Stomach (tissue), 19 donors: ENCODE measurements at places on chromosomes 7 and 10.

DNA sequence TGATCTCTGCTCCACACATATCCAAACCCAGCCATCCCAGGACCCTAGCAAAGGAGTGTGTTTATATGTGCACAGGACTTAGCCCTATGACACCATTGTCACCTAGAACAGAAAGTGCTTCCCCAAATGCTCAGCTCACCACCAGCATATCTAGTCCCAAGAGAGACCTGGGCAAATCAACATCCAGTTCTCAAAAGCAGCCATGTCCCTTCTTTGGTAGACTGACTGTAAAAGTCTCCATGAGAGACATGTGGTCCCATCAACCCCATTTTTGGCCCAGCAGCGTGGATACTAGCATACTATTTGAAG lies 20.9 kb upstream of the ARHGAP22 start:
- no peak overlapping the region for H3K4me3 ChIP-seq
- no peak overlapping the region for H3K27ac ChIP-seq
- no peaks in the 10 kb centered on the region for H3K36me3 ChIP-seq
- H3K4me1 ChIP-seq = no peaks in the 10 kb centered on the region

DNA sequence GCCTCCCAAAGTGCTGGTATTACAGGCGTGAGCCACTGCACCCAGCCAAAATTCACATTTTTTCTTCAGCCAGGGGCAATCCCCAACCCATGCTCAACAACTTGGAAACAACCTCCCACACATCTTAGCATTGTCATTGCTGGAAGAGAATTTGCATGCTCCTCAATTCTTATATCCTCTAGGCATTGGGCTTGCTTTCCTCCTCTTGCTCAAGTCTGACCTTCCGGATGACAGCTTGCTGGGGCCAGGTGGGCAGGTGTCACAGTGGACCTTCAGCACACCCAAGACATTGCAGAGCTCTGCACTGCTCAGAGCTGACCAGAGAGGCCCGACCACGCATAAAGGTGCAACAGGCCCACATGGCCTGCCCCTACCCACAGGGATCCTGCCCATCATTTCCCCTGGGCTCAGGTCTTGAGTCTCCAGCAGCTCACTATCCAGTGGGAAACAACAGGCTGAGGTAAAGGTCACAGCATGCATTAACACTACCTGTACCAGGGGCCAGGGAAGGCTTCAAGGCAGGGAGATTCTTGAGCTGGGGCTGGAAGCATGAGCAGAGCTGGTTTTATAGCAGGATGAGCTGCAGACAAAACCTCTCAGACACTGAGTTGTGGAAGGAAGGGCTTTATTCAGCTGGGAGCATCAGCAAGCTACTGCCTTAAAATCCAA lies 6.8 kb upstream of the GPR15LG start:
- H3K36me3 ChIP-seq = no peaks in the 10 kb centered on the region
- peaks cover 40% of the 10 kb centered on the region for H3K27me3 ChIP-seq
- no peaks in the 10 kb centered on the region for H3K4me1 ChIP-seq
- H3K27ac ChIP-seq = no peak overlapping the region

- no peaks in the 10 kb centered on the region for H3K27me3 ChIP-seq
- H3K4me3 ChIP-seq = no peak overlapping the region
- no peaks in the 10 kb centered on the region for H3K36me3 ChIP-seq
- DNase-seq = no peak
Measured at GRCh38 chr10:126458466-126458865, 70.2 kb upstream of the ADAM12 start.

DNA sequence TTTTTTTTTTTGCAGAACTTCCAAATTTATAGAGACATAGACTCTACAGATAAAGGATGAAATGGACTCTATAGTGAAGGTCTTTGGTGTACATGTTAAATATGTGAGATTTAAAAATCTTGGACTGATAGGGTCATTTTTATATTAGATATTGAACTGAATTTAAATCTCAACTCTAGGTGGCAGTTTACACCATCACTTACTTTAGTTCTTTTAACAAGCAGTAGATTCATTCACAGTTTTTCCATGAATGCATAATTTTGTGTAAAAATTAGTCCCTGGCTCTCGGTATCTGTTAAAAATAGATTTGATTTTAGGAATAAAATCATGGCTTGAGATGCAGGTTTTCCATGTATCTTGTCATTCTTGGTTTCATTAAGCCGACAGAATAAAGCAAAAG lies 31.1 kb upstream of the SNX13 start:
- no peak overlapping the region for H3K4me3 ChIP-seq
- H3K27ac ChIP-seq = no peak overlapping the region
- no peaks in the 10 kb centered on the region for H3K36me3 ChIP-seq
- peak; percentile 19 for DNase-seq

DNA sequence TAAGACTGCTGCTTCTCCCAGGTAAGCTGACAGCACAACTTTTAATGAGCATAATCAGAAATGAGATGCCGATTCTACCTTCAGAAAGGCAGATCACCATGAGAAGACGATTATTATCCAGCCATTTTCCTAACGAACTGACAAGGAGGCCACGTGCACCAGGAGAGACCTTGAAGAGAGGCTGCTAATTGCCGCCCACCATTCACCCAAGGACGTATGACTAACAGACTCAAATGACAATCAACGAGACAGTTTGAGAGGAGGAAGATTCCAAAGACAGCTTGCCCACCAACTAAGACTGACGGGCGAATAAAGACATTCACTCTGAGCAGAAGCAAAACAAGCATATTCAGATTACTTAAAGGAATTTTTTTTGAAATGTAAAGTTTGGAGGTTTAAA lies 301.9 kb upstream of the TAC1 start:
- no peaks in the 10 kb centered on the region for H3K36me3 ChIP-seq
- no peak overlapping the region for H3K27ac ChIP-seq
- no peaks in the 10 kb centered on the region for H3K27me3 ChIP-seq

DNA sequence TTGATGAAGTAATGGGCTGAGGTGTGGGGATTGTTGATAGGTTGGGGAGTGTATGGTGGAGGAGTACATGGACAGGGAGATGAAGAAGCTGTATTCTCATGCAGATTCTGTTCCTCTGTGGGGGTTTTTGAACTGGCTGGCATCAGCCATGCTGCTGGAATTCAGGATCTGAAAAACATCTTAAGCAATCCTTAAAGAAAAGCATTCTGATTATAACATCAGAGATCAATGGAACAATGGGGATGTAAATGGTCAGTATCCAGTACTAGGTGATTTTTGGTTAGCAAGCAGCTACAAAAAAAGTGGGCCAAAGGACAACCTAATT lies 247.5 kb upstream of the GALNT17 start:
- DNase-seq = no peak
- H3K4me1 ChIP-seq = no peaks in the 10 kb centered on the region
- no peaks in the 10 kb centered on the region for H3K27me3 ChIP-seq
- no peak overlapping the region for H3K27ac ChIP-seq

DNA sequence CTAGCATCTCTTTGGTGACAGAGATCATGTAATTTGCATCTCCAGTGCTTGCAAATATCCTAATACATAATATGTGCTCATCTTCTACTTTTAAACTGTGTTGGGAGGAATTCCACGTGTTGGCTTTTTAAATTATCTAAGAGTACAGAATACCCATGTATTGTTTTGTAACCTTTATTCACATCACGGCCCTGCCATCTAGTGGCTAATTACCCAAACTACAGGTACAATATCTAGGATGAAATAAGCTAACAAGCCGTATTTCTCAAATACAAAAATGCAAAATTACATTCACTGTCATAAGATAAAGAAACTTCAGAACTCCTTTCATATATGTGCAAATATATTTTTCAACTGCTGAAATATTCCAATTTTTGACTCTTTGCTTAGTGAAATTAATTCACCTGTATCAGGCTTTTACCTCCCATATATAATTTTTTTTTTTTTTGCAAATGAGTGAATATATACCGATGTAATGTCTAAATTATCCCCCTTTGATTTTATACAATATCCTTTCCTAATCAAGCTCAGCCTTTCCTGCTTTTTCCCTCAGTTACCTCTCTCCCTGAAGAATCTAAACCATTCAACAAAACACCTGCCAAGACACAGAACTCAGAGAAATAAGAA lies 30.3 kb upstream of the LSM8 start:
- DNase-seq = peak; percentile 41
- H3K27me3 ChIP-seq = no peaks in the 10 kb centered on the region
- H3K4me1 ChIP-seq = no peaks in the 10 kb centered on the region
- no peaks in the 10 kb centered on the region for H3K36me3 ChIP-seq
- H3K27ac ChIP-seq = no peak overlapping the region

DNA sequence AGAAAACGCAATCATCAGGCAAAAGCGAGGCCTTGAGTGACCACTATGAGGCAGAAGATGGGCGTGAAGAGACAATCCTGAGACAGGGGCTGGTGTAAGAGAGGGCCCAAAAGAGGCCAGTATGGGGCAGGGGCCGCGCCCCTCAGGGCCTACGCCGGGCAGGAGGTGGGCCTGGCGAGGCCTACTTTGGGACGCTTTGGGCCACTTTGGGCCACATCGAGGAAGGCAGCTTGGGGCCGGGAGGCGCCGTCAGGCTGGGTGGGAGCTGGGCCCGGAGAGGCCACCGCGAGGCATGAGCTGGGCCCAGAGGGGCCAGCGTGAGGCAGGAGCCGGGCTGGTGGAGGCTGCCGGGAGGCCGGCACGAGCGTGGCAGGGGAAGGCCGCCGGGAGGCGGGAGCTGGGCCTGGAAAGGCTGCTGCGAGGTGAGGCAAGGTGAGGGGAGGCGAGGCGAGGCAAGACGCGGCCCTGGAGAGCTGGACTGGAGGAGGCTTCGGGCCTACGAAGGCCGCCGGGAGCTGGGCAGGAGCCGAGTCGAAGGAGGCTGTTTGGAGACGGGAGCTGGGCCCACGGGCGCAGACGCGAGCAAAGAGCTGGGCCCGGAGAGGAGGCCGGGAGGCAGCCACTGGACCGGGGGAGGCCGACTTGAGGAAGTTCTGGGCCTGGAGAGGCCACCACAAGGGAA lies 171.3 kb downstream of the TPST1 start:
- no peaks in the 10 kb centered on the region for H3K4me1 ChIP-seq
- no peaks in the 10 kb centered on the region for H3K27me3 ChIP-seq
- H3K27ac ChIP-seq = no peak overlapping the region
- H3K36me3 ChIP-seq = peaks cover 38% of the 10 kb centered on the region
- no peak overlapping the region for H3K4me3 ChIP-seq

GRCh38 chr7:8205031-8205387 lies 57.0 kb downstream of the ICA1 start:
- no peaks in the 10 kb centered on the region for H3K27me3 ChIP-seq
- H3K36me3 ChIP-seq = no peaks in the 10 kb centered on the region
- no peak for DNase-seq

DNA sequence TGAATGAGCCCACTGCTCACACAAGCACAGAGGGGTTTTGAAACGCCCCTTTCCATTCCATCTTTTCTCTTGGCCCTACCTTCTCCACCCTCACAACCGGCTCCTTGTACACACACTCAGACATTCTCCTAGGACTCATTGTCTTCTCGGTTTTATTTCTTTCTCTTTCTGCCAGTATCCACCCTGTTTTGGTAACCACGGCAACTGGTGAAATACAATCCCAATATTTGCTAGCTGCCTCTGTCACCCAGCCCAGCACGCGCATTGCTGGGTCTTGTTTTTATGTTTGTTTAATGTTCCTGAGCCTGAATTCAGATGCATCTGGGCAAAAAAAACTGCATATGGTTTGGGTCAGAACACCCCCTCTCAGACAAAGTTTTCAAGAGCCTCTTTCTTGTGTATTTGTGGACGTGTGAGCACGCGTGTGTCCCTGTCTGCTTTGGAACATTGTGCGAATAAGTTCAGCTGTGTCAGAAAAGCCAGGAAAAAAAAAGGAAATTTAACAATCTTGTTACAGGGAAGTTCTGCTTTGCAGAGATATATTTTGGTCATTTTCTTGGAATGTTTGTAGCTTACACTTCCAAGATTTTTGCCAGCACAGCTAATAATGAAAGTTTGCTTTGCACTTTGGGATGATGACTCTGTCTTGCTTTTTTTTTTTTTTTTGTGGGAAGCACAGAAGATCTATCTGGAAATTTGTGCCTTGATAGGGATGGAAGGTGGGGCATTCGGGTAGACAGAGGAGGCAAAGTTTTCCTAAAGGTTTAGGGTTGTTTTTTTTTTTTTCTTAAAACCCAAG lies 225.9 kb downstream of the TRIL start:
- no peak overlapping the region for H3K4me3 ChIP-seq
- H3K4me1 ChIP-seq = peaks cover 19% of the 10 kb centered on the region
- H3K36me3 ChIP-seq = no peaks in the 10 kb centered on the region
- no peak overlapping the region for H3K27ac ChIP-seq
- no peaks in the 10 kb centered on the region for H3K27me3 ChIP-seq
- DNase-seq = peak; percentile 82

GRCh38 chr10:124743191-124744101 lies 732 bp downstream of the FAM53B start:
- peaks cover 7% of the 10 kb centered on the region for H3K36me3 ChIP-seq
- peaks cover 54% of the 10 kb centered on the region for H3K4me1 ChIP-seq
- H3K27ac ChIP-seq = peak overlapping the region; percentile 89
- H3K4me3 ChIP-seq = peak overlapping the region; percentile 88

DNA sequence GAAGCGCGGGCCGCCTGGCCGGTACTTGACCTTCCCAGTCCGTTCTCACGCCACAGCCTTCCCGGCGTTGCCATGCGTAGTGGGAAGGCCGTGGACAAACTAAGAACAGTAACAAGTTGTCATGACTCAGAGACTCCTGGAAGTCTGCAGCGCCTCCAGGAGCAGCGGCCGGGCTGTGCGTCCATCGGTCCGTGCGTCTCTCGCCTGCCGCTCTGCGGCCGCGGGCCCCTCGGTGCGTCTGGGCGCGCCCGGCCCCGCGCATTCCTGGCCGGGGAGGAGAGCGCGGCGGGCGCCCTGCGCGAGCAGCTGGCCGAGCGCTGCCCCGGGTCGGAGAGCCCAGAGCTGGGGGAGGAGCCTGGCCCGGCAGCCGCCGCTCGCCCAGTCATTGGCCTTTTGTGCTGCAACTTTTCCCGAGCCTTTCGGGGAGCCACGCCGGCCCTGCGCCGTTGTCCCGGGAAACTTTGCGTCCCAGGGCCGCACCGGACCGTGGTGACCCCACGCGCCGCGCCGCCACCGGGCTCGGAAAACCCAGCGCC lies 123.7 kb downstream of the TACC2 start:
- H3K27ac ChIP-seq = peak overlapping the region; percentile 100
- peak; percentile 96 for DNase-seq
- H3K4me3 ChIP-seq = peak overlapping the region; percentile 74

GRCh38 chr10:110789604-110790433 lies 81.9 kb upstream of the PDCD4 start:
- no peak overlapping the region for H3K4me3 ChIP-seq
- H3K27ac ChIP-seq = no peak overlapping the region
- H3K27me3 ChIP-seq = no peaks in the 10 kb centered on the region

DNA sequence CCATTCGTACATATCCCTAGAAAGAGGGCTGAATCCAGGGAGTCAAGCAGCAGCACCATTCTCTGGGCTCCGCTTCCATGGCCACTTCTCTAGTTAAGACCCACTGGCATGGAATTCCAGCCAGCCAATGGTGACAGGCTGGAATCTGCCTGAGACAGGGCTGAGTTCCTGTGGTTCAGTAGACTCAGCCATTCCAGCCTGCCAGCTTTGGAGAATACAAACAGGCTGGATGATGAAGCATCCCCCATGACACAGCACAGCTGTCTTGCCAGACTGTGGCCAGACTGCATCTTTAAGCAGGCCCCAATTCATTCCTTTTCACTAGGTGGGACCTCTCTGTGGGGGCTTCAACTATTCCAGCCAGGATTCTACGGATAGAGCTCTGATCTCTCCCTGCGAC lies 329.6 kb downstream of the XPNPEP1 start:
- no peak for DNase-seq
- no peaks in the 10 kb centered on the region for H3K4me1 ChIP-seq
